ENCODE measurements at places on chromosomes 6 and 20.
A peak's percentile ranks its signal among the peaks of the same experiment; 100 is the strongest.

DNA sequence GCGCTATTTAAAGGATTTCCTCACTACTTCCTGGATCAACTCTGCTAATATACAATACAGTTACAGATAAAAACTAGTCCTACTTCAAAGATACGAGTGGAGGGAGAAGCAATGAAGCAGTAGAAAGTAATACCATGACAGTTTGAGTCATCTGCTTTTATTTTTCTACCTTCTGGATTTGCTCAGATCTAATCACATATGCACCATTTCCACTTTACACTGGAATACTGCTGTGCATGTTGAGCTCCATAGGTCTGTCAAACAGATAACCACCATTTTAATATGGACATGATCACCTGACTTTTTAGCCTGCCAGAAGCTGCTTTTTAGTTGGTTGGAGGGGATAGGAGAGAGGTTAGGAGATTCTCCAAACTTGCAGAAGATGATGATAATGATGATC is 92.5 kb downstream of the MMUT start:
- DNase-seq, result no peak

- no peak for DNase-seq
Measured at GRCh38 chr6:14134211-14134910, 16.8 kb downstream of the CD83 start.

GRCh38 chr20:13008761-13009681 is at the start of gene SPTLC3:
TSS of gene SPTLC3 (plus strand) at chr20:13008972. CDS start at chr20:13009268, 296 bp downstream.
- DNase-seq, result no peak

GRCh38 chr6:166109608-166110007 is 58.0 kb downstream of the TBXT start:
- no peak for DNase-seq

DNA sequence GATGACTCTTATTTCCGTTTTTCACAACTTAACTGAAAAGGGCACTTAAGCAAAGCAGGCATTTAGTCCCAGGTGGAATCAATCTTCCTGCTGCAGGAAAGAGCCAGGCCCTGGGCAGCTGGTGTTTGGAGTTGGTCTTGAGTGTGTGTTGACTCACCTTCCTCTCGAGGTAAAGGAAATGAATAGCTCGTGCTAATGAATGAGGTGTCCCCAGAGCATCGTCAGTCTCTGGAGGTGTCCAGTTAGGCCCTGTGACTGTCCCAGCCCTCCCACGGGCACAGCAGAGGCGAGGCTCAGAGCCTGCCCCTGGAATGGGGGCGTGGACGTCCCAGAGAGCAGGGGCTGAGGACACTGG is 277.7 kb downstream of the NRN1 start:
- DNase-seq, result no peak

- DNase-seq, result peak; percentile 41
Measured at GRCh38 chr20:36606158-36607066, 833 bp downstream of the RAB5IF start.

DNA sequence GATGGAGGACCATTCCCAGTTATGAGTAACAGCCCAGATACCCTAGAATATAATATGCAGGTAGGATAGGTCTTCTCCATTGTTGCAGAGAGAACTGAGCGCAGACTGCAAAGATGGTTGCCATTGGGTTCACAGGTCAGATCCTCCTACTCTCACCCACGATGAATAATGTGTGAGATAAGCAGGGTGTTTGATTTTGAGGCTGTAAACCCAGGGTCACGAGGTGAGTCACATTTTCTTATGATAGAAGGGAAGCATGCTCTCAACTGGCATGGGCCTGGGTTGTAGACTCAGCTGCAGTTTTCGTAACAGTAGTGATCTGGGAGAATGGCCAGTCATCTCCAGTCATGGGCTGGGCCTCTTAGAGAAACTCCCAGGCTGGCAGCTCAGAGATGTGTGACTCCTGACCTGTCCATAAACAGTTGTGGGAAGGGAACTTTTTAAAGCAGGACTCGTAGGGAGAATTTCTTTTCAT is 74.2 kb downstream of the CD164 start:
- DNase-seq, result peak; percentile 27

GRCh38 chr6:15593798-15594197 is 69.0 kb downstream of the DTNBP1 start:
- no peak for DNase-seq

DNA sequence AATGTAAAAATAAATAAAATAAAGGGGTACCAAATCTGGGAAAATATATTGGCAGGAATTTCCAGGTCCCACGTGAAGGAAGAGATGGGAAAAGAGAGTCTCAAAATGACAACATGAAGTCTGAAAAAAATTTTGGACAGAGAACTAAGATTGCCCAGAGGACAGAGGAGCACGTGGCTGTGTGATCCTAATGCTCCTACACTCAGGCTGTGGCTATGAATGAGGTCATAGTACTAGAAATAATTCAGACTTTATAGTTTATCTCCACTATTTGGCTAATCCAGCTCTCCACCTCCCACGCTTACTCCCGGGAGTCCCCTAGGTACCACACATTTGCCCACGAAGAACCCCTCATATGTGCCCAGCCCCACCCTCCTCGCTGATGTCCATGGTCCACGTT is 42.8 kb upstream of the STMND1 start:
- DNase-seq, result no peak

- no peak for DNase-seq
Measured at GRCh38 chr6:105243487-105243886, 63.7 kb upstream of the POPDC3 start.

- no peak for DNase-seq
Measured at GRCh38 chr6:150485161-150485958, 114.3 kb upstream of the PLEKHG1 start.

GRCh38 chr6:134431421-134431859 is 113.5 kb upstream of the SGK1 start:
- no peak for DNase-seq

DNA sequence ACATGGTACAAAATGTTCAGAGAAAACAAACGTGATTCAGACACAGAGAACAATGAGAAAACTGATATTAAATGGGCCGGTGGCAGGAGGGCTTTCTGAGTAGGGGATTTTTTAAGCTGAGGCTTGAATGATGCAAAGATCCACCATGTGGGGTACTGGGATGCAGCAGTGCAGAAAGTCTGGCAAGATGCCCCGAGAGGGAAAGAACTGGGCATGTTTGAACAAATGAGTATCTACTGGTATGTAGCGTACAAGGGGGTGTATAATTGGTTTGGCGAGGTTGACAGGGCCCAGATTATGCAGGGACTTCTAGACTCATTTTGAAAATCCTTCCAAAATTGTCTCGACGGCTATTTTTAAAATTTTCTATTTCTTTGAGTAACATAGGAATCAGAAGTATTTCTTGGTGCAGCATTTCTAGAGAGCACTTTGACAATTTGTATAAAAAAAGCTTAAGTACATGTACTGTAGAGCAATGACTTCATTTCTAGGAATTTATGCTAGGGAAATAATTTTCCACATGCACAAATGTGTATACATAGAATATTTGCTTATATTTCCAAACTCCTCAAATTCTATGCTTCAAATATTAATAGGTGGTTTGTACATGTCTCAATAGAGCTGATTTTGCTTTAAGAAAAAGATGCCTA is 119.6 kb upstream of the DOK5 start:
- no peak for DNase-seq

GRCh38 chr20:25177890-25178321 is 17.6 kb upstream of the ENTPD6 start:
- DNase-seq, result no peak

- DNase-seq, result no peak
Measured at GRCh38 chr6:11848852-11849731, 70.5 kb upstream of the ADTRP start.

- DNase-seq, result no peak
Measured at GRCh38 chr6:1911474-1911873, 301.8 kb downstream of the FOXC1 start.

DNA sequence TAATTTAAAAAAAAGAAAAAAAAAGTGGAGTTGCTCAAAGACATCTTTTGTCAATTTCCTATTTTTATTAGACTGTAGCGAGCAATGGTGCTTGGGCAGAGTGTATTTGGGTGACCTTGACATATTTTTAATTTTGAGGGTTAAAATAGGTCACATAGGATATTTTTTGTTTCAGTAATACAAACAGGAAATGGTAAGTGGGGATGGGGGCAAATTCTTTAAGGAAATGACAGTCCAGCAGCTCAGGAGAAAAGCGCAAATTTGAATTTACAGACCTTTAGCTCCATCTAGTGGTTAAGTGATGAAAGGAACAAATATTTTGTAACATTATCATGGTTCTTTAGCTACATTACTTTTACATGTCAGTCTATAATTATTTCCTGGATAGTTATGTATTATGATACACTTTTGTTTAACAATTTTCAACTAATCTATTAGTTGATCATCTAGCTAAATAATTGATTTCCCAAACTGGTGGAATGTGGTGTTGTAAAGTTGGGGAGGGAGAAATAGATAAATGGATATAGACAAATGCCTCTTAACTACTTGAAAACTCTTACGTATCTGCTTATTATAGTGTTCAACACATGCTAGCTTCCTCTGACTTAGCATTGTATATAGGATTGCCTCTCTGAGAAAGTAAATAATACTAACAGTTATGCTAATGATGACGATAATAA is 10.0 kb downstream of the CITED2 start:
- no peak for DNase-seq

DNA sequence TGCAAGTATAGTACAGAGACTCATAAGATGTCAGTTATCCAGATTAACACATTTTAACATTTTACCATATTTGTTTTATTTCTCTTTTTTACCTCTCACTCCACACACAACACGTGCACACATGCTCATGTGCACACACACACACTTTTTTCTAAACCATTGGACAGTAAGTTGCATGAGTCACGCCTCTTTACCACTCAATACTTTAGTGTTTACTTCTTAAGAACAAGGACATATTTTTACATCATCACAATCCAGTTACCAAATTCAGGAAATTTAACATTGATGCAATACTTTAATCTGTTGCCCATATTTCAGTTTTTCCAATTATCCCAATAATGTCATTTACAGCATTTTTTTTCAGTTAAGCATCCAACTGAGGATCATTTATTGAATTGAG is 109.0 kb downstream of the RIN2 start:
- no peak for DNase-seq

DNA sequence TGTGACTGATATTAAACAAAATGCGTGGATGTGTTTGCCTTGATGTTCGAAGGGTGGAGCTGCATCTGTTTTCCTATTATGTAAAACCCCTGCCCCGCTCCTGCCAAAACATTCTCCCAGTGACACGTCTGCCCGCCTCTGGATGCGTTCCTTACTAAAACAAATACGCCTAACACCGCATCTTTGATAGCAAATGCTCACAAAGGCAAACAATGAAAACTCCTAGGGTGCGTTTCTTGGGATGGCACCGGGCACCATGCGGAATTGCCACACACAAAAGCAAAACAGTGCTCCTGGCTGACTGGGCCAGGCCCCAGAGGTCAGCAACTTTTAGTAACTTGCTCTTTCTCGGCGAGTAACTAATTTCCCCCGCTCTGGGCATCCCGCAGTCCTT is 9.0 kb upstream of the FOXC1 start:
- no peak for DNase-seq

DNA sequence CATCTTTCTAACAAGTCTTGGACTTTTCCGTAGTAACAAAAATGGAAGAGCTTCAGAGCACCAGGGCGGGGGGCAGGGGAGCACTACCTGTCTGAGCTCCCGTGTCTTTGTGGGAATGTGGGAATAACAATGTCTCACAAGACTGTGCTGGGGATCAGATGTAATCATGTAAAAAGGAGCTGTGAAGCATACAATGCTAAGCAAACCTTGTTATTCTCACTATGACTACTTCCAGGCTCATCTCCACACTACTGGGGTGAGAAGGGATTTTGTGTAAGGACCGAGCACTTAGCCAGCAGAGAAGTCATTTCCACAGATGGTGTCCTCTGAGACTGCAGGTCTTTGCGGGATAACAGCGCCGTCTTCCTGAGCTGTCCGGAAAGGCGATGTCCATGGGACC is 27.1 kb downstream of the PRR18 start:
- no peak for DNase-seq

DNA sequence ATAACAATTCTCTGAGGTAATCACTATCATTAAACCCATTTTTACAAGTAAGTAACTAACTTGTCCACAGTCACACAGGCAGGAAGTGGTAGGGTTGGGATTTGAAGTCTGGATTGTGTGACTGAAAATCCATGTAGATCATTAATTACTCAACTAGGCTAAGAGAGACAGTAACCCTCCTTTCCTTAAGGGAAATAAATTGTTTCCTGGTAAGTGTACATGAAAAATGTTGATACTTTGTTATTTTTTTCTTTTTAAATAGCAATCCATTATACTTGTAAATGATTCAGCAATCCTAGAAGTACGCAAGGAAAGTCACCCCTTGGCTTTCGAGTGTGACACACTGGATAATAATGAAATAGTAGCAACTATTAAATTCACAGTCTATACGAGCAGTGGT is 11.6 kb downstream of the SPACA1 start:
- no peak for DNase-seq

GRCh38 chr6:14344486-14344885 is 226.9 kb downstream of the CD83 start:
- no peak for DNase-seq

DNA sequence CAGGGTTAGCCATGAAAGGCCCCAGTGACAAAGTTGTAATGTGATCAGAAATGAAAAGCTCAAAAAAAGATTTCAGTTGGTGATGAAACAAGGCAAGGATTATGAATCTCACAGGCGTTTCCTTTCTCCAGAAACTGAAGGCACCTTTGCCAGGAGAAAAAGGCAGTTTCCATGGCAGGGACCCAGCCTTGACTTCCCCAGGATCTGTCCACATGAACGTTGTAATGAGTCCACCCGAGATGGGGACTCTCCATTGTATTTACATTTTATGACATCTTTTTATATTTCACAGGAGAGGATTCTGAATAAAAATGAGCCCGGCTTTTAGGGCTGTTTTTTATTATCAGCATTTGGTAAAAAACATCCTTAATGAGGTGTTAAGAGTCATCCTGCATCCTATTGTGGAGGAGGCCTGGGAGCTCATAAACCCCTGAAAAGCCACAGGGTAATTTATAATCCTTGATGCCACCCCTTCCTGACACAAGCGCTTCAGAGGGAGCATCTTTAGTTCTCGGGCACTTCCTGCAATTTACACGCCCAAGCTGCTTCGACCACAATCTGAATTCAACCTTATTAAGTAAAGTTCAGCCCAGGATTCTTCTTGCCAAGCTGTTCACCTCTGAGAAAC is 74.1 kb upstream of the SALL4 start:
- no peak for DNase-seq

DNA sequence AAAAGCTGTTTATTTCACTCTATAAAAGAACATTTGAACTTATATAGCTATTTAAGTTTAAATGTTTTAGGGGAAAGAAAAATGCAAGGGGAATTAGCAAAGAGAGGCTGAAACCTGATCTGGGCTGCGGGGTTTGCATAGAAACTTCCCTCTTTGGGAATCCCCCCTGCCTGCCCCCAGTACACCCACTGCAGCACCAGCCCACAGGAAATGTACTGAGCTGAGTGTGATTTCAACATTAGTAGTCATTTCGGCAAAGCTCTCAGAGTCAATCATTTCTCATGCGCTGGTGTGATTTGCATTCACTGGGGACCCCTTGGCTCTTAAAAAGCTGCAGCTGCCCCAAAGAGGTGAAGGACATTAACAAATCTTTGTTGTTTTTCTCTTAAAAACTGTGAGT is 859.4 kb downstream of the MAFB start:
- no peak for DNase-seq
